ENCODE measurements at places on chromosomes 2 and 18.

GRCh38 chr2:211901226-211901846 is 637.3 kb downstream of the ERBB4 start:
- no peak for DNase-seq

DNA sequence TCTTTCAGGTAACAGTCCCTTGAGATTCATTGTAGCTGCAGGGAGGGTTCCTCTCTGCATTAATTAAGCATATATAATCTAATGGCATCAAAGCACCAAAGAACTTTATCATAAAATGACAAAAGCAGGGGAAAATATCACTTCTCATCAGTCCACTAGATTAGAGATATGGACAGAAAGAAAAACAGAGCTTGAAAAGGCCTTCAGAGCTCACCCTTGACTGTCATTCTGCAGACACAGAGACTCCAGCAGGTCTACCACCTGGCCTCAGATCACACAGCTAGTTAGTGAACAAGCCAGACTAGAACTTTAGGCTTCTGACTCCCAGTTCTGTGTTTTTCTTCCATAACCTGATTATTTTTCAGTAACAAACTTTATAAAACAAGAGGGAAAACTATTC is 88.5 kb downstream of the FIGN start:
- no peak for DNase-seq

GRCh38 chr2:205892251-205892655 is 193.7 kb downstream of the INO80D start:
- peak; percentile 69 for DNase-seq

DNA sequence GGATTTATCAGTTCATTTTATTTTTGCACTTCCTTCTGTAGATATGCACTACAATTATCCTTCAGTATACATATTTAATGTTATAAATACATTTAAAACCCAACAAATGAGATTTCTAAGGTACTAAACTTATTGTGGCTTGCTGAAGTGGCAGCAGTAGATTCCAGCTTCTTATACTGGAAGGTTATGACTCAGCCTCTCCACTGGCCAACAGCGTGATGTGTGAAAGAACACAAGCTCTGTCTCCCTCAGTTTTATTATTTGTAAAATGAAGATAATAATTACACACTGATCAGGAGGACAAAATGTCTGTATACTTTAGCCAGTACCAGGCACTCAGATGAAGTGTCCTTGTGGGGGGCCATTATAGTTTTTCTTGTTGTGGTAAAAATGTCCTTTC is 1147.1 kb downstream of the CNTNAP5 start:
- DNase-seq = no peak

- DNase-seq = peak; percentile 80
Measured at GRCh38 chr18:55234366-55235093, 275.3 kb upstream of the CCDC68 start.

Data from DMS153 (cell line).